ENCODE measurements at places on chromosomes 5 and 9. TPM values are rescaled to one million over a fixed set of nuclear protein-coding genes. Genes with fewer than 3 reads are reported as not detected.

DNA sequence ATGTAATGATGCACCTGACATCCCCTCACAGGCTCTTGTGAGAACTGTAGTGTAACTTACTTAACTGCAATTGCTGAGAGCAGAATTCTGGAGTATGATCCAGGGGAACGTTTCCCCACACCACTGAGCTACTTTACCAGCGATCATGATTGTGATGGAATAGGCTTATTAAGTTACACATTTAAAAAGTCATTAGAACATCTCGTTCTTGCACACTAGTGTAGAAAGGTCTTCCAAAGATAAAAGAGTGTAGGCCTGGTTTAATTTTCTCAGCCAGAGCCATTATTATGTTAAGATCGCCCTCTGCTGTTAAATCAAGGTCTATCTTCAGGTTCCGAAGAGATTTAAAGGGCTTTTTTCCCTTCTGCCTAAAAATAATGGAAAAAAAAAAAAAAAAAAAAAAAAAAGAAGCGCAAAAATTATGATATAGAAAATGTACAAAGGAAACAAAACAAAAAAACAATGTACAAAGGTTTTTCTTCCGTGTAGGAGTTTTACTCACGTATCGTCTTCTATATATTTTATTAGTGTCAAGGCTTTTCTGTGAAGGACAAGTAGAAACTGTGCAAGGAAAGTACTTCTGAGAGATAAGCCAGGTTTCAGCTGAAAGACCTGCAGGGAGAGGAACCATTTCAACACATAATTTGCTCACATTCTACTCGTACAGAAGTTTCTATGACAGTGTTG is 18.6 kb upstream of the MOB3B start:
- no peak for DNase-seq

- no peak for DNase-seq
Measured at GRCh38 chr9:129068990-129069861, 11.7 kb upstream of the DOLPP1 start.

GRCh38 chr5:57478826-57479225 is 3.8 kb downstream of the ACTBL2 start:
- DNase-seq = no peak

- no peak for DNase-seq
Measured at GRCh38 chr9:69818750-69819345, 1.8 kb upstream of the CFAP95 start.

DNA sequence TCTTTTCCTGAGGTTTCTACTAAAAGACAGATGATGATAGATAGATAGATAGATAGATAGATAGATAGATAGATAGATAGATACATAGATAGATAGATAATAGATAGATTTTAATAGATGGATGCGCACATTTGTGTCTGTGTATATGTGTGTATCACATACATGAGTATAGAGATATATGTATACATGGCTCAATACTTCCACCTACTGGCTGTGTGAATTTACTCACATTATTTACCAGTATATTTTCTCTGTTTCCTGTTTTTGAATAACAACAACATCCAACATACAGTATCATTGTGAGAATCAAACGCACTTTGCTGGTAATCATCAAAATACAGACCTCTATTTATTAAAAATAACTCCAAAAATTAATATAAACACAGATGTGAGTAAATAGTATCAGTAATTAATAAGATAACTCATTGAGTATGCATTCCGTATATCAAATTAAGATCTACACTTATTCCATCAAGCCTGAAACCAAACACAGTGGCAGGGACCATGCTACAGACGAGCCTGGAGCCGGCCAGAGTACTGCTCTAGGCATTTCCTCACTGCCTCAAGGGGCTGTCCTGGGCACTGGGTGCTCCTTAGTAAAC is 338.0 kb downstream of the SEMA5A start:
- DNase-seq = peak; percentile 89

DNA sequence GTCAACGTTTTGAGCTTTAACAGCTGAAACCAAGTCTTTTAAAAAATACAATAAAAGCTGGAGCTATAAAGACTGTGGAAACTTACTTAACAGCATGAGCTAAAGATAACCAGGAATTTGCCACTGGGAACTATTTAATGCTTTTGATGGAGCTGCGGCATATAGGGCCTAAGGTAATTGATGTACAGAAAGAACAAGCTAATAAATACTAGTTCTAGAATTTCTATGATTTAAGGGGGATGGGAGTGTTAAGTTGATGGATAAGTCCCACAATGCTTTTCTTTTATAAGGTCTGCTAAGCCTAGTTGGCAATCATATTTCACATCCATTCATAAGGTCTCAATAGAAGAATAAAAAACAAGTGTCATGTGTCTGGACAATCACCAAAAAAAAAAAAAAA is 334.0 kb upstream of the DMAC1 start:
- DNase-seq = no peak

Gene SPEF2
- 8.2 TPM for total RNA-seq

Gene CDX1
- not detected for total RNA-seq

Gene ZBTB5
- total RNA-seq = 6.5 TPM

All from SK-MEL-5 (cell line).